Right hindlimb (tissue), 1 donor: ENCODE measurements at places on chromosomes 3 and 15.

GRCh38 chr3:23389089-23389488 lies 186.0 kb downstream of the UBE2E2 start:
- DNase-seq = no peak

DNA sequence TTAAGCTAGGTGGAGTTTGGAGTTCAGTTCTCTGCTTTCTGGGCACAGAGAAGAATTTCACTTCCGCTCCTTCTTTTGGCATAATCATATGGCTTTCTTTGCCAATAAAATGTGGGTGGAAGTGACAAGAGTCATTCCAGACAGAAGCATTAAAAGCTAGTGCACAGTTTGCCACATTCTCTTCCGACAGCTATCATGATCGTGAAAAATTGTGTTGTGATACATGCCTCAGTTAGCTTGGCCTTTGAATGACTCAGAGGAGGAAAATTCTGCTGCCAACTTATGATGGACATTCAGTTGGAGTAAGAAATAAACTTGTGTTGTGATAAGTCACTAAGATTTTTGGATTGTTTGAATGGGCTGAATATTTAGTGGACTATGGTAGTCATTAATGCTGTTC lies 291.7 kb upstream of the SATB1 start:
- no peak for DNase-seq

DNA sequence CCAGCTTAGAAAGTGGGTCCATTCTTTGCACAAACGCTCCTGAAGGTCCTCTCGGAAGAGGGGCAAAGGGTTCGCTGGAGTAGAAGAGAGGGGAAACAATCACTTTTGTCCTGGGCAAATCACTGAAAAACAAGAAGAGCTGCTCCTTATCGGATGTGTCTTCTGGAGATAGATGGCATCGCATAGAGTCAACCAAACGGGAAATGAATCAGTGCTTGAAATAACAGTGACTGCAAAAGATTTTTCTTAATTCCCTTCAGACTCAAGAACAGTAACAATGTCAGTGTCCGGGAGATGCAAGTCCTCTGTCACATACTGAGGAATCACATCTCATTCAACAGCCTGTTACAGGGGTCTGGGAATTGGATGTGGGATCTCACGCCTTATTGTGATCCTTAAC lies 78.8 kb upstream of the PCSK6 start:
- no peak for DNase-seq

GRCh38 chr3:40951636-40952035 lies 247.7 kb upstream of the CTNNB1 start:
- no peak for DNase-seq

- DNase-seq = no peak
Measured at GRCh38 chr3:47348411-47349154, 32.2 kb upstream of the PTPN23 start.

DNA sequence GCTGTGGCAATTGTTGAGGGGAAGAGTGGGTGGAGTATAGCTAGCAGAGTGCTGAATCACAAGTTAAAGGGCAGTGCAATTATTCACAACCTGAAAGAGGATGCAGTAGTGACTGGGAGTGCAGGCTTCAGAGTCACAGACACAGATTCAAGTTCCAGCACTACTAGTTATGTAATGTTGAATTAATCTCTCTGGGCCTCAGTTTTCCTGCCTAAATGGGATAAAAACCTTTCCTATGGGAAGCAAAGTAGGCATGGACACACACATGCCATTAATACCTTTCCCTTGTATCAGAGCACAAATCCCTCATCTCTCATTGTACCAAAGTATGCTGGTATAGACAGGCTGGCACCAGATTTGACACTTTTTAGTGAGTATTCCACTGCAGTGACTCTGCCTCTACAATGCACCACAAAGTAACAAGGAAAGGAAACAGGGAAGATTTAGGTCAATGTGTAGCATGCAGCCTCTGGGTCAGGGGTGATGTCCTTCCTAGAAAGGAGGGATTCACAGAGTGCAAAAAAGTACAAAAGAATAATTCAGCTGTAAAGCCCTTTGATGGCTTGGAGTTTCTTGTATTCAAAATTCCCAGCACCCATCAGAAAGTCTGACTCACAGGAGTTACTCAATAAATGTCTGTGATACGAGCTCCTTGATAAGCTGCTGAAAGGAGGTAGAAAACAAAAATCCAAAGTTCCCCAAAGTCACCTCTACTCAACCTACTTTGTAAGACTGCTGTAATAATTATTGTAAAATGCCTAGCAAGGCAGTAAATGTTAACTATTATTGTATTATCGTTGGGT lies 507.5 kb upstream of the TGFBR2 start:
- DNase-seq = no peak

DNA sequence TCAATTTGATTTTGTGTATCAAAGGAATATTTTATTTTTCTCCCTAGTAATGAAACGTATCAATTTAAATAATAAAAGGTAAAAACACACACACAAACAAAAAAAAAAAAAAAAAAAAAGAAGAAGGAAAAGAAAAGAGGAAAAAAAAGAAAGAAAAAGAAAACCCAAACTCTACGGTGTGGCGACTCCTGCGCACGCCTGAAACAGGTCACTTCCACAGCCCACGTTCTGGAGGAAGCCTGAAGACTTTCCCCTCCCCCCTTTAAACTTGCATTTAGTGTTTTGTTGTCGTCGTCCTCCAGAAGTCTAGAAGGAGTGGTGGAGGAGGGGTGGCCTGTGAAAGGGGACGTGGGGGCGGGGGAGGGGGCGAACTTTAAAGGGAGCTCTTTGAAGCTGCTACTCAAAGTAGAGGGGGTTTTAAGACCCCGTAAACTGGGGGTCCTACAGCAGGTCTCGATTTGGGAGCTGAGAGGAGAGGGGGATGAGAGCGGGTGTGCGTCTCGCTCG lies 2.3 kb upstream of the TLE3 start:
- no peak for DNase-seq

- DNase-seq = peak; percentile 79
Measured at GRCh38 chr3:36944012-36944640, 728 bp downstream of the TRANK1 start.

DNA sequence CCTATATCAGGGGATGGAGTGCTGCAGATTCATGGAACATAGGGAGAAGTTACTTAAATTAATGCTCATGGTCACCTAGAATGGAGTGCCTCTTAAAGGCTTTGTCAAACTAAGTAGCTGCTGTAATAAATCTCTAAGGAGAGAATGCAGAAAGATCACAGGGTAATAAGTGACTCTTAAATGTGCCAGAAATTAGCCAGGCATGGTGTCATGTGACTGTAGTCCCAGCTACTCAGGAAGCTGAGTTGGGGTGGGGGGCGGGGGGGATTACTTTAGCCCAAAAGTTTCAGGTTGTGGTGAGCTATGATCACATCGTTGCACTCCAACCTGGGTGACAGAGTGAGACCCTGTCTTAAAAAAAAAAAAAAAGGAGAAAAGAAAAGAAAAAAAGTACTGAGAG lies 90.9 kb upstream of the ASB14 start:
- DNase-seq = no peak

DNA sequence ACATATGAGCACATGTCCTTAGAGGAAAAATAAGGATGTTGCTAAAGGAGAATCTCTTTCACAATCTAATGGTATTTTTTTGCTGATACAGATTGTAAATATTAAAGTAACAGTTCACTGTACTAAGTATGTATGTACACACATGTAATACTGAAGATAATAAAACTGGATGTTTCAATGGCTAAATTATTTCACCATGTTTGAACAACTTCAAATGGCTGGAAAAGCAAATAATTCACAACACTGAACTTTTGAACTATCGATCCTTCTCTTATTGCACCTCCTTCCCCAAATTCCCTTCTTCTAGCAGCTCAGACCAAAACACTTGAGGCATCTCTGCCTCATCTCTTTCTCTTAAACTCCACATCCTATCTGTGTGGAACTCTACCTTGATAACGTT lies 149.5 kb downstream of the EPHA3 start:
- no peak for DNase-seq

- no peak for DNase-seq
Measured at GRCh38 chr15:39273717-39274411, 307.0 kb upstream of the THBS1 start.

- no peak for DNase-seq
Measured at GRCh38 chr15:58437531-58438105, 5.8 kb downstream of the LIPC start.

GRCh38 chr3:134743006-134743405 lies 52.1 kb upstream of the EPHB1 start:
- DNase-seq = peak; percentile 33

GRCh38 chr3:77935418-77935817 lies 895.5 kb downstream of the ROBO2 start:
- DNase-seq = no peak

GRCh38 chr3:157589211-157589610 lies 86.0 kb upstream of the VEPH1 start:
- DNase-seq = no peak

- DNase-seq = no peak
Measured at GRCh38 chr3:29183346-29184087, 97.4 kb upstream of the RBMS3 start.
